ENCODE measurements at places on chromosomes 2 and 18.

DNA sequence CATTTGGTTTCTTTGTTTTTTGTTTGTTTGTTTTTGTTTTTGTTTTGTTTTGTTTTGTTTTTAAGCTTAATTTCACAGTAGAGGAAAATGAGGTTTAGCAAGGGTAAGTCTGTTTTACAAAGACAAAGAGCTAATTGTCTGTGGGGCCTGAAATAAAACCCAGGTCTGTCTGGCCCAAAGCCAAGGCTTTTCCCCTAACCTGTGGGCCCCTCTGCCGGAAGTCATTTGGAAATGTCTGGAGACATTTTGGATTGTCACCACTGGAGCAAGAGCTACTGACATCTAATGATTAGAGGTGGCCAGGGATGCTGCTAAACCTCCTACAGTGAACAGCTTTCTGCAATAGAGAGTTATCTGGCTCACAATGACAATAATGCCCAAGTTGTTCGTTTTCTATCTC, 167.2 kb downstream of the MAP2 start:
- no peak for DNase-seq

GRCh38 chr2:175404839-175405238, 223.3 kb upstream of the ATP5MC3 start:
- no peak for DNase-seq

DNA sequence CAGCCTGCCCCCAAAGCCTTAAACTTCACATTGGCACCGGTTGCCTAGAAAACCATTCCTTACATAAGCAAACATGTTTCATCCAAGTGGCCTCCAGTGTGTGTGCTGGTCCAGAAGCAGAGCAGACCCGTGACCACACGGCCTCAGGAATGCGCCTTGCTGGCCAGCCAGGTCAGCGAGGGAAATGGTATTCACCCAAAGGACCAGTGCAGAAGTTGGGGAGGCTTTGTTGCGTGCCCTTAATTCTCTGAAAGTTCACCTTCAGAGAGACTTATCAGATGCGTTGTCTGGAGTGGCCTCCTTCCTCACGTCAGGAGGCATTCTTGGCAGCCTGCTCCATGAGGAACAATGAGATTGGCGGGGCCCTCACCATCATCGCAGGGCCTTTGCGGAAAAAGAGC, 25.9 kb downstream of the NRP2 start:
- DNase-seq = no peak

- DNase-seq = no peak
Observed at GRCh38 chr2:239276851-239277250, 124.0 kb downstream of the HDAC4 start.

DNA sequence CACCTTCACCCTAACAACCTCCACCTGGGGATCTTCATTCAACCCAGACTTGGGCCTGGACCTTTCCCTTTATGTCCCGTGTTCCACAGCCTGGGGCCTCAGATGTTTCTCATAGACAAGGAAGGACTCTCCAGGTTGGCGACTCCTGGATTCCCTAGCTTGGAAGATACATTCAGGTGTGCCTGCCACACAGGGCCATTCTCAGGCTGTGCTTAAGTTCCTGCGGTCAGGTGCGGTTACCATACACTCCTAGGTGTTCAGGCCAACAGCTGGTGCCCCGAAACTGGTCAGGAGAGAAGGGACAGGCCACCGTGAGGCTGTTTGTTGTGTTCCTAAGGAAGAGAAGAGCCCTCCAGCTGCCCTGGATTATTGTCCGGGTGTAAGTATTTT, 15.6 kb downstream of the SLC4A3 start:
- DNase-seq = no peak

GRCh38 chr2:24702800-24703199, 90.4 kb downstream of the PTRHD1 start:
- no peak for DNase-seq

DNA sequence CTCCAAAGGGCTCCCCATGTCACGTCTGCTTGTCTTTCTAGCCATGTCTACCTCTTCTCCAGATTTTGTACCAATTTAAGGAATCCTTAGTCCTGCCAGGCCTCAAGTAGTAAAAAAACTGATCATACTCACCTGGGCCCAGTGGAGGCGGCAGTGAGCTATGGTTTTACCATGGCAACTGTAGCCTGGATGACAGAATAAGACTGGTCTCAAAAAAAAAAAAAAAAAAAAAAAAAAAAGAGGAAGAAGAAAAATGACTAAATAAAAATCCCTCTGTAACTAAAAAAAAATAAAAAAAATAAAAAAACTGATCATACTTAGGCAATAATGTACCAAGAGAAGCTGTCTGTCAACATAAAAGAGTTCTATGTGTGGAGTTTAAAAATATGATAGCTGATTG, 221.6 kb downstream of the NR4A2 start:
- no peak for DNase-seq

DNA sequence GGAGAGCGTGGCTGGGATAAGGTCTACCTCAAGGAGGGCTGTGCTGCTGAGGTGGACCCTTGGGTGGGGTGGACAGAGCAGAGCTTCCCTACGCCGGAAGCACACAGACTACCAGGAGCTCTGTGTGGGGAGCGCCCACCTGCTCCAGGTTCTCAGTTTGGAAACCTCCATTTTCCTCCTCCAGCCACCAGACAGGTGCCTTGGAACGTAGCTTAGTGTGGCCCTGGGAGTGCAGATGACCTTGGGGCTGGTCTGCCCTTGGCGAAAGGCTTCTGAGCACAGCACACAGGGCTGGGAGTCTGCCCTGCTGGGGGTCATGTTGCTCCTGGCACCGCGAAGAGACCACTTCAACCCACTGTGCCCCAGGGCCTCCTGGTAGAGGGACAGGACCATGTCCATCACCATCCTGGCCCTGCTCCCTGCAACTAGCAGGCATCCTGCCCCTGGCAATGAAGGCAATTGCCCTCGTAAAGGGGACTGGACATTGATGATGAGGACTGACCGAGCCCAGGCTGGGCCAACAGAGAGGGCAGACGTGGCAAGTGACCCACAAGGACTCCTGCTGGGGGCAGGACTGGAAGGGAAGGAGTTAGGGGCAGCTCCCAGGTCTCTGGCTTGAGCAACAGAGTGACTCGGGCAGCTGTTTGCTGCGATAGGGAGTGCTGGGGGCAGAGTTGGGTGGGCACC, 214.7 kb downstream of the CYP26B1 start:
- no peak for DNase-seq

- DNase-seq = no peak
Observed at GRCh38 chr2:222294996-222295367, 3.8 kb downstream of the PAX3 start.

Measured in stimulated activated CD4-positive, alpha-beta T cell treated with anti-CD3 and anti-CD28 coated beads, Interleukin-1b, Interleukin-23, amount 100 ng/mL, for 1 hour (primary cell).